Suppressor macrophage treated with lipopolysaccharide for 4 hours (primary cell): ENCODE measurements at places on chromosomes 13 and 19.

DNA sequence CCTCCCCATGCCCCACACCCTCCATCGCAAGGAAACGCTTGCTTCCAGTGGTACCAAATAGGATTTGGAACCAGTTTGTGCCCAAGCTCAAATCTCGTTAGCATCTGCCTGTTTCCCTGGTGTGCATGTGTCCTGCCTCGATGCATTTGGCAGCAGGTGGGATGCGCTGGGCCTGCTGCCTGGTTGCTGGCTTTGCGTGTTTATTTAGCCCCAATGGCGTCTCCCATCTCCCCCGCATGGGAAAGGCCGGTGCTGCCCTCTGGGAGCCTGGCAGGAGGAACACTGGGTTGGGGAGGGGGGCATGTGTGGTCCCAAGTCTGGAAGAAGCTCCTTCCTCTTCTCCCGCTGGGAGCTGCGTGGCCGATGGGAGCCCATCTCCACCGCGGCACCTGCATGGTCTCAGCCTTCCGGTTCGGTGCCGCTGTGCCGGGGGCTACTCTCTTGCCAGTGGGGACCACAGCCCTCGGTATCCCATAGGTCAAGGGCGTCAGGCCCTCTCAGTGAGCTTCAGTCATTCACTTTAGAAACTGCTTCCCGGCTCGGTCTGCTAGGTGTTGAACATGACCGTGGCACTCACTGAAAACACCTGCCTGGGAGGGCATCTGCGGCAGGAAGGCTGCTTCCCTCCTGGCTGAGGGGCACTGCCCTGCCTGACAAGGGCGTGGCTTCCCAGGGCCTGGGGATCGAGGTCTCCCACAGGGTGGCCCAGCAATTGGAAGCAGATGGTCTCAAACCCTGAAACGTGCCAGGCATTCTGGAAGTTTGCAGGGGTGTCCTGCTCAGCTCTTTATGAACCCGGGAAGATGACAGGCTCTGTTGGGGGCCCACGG is 11.8 kb upstream of the F7 start:
- no peak for DNase-seq

GRCh38 chr13:106348075-106348840 is 187.2 kb downstream of the EFNB2 start:
- no peak for DNase-seq

DNA sequence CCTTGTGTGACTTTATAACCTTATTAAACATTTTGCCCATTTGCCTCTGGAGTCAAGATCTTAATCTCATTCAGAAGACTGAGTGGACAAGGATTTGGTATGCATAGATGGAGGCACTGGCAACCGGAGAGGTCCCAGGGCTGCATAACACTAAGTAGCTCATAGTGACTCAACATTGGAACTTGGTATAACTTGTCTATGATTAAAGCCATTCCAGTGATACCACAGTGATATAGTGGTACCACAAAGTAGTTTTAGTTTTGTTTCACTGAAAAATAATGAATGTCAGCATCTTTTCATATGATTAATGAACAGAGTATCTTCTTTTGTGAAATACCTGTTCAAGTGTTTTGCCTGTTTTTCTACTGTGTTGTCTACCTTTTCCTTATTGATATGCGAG is 26.4 kb downstream of the CDK8 start:
- no peak for DNase-seq

- no peak for DNase-seq
Measured at GRCh38 chr19:44611812-44612295, 1.5 kb upstream of the IGSF23 start.

- peak; percentile 99 for DNase-seq
Measured at GRCh38 chr19:2041683-2042484, 9.2 kb downstream of the MKNK2 start.

GRCh38 chr13:37747071-37747612 is 122.4 kb downstream of the TRPC4 start:
- no peak for DNase-seq
